ENCODE measurements at places on chromosomes 7 and 10.

DNA sequence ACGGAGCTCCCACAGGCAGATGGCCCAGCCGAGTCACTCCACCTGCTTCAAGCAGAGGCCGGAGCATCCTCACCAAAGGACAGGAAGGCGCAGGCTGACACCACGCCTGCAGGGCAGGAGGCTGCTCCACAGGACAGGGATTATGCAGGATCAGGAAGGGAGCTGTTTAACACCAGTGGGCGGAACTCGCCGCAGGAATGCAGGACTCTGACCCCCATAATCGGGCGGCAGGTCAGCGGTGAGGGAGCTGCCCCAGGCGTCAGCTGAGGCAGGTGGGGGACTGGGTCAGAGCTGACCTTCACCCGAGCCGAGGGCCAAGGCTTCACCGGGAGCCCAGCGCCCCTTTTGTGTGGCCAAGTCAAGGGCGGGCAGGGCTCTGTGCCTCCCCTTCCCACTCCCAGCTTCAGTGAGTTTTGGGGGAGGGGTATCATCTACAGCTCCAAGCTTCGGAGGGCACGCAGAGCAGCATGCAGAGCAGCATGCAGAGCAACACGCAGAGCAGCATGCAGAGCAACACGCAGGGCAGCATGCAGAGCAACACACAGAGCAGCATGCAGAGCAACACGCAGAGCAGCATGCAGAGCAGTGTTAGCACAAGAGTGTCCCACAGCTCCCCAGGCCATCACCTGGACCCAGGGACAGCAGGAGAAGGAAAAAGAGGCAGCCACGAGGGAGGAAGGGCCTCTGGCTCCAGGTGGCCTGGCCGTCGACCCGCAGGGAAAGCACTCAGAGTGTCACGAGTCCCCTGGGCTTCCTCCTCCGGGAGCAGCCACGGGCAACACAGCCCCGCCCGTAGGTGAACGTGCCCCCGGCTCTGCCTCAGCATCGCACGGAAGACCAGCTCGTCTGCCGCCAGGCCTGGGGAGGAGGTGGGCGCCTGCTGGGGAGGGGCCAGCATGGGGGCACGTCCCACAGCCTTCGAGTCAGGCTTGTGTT, 151.7 kb upstream of the PPP2R2D start:
- DNase-seq = no peak

DNA sequence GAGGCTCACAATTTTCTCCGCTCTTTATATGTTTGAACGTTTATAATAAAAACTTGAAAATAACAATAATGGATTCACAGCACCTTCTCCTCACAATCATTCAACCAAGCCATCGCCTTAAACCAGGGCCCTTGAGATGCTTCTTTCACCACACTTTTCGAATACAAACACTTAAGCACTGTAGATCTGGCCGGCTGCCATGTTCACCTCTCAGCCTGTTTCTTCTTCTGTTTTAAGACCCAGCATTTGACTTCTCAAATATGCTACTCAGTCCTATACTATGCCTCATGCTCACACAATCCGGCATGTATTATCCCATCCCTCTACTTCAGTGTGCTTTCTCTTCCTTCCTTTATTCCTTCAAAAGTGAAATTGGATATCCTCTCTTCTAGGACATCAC, 280.6 kb downstream of the TFEC start:
- no peak for DNase-seq

GRCh38 chr10:70317272-70317942, 33.6 kb upstream of the NPFFR1 start:
- DNase-seq = no peak

GRCh38 chr10:117804470-117805011, 242.2 kb downstream of the RAB11FIP2 start:
- peak; percentile 37 for DNase-seq

- DNase-seq = no peak
Observed at GRCh38 chr10:103463499-103463898, 4.8 kb upstream of the CALHM1 start.

DNA sequence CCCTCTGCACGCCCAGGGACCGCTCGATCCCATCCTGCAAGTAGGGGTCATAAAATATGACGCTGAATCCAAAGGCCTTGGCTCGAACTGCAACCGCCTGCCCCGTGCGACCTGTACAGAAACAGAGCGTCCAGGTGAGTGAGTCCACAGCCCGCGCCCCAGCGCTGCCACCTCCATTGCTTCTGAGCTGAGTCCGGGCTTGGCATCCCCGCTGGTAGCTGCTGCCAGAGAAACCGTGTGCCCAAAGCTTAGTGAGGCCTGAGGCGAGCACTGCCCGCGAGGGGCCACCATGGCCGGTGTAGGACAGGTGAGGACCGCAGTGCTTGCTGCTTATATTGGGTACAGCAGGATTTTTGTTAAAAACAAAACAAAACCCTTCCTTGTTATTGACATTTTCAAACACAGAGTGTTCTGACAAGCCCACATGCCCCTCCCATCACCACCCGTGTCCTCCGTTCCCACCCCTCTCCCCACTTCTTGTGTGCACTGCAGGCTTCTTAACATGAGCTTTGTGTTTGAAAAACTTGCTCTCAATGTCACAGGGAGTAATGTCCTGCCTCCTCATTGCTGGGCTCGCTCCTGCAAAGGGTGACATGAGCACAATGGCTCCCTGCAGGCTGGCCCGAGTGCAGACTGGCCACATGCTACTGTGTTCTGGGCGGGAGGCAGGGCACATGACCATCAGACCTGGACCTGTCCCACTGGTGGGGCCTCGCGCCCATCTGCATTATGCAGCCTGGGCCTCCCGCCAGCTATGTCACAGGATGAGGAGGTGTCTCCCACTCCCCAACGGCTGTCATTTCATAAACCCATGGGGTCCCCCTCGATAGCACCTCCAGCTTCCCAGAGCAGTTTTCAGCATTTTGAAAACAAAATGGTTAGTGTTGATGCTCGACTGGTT, 52.9 kb downstream of the ZRANB1 start:
- no peak for DNase-seq

GRCh38 chr10:88828310-88828709, 23.3 kb downstream of the ANKRD22 start:
- DNase-seq = no peak

DNA sequence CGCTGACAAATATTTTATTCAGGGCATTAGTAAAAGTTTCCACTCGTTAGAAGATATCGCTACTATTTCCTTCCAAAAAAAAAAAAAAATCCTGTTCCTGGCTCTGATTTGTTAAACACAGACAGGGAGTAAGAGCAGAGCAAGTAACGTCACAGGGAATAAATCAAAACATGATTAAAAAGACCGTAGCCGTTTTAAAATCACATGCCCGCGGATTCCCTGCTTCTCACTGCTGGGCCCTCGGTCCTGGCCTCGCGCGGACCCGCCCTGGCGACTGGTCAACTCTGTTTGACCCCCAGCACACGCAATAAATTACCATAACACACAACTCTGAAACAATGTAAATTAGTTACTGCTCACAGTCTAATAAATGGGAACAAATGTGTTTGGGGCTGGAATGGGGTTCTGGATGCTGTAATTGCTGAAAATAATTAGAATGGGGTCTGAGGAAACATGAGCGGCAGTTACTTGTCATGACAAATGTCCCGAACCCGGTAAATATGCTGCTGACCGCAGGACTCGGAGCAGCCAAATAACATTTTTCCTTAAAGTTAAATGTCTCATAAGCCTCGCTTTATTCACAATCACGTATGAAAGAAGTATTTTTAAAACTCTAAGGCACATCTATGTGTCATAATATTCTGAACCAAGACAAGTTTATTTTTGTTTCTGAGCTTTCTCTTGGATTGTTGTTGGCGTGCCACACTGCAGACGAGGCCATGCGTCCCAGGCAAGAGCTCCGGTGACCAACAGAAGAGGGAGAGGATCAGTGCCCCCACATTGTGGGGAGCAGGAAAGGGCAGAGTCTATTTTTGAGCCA, 17.9 kb downstream of the EBF3 start:
- DNase-seq = no peak

- DNase-seq = no peak
Observed at GRCh38 chr10:86599729-86600128, 54.6 kb upstream of the OPN4 start.

DNA sequence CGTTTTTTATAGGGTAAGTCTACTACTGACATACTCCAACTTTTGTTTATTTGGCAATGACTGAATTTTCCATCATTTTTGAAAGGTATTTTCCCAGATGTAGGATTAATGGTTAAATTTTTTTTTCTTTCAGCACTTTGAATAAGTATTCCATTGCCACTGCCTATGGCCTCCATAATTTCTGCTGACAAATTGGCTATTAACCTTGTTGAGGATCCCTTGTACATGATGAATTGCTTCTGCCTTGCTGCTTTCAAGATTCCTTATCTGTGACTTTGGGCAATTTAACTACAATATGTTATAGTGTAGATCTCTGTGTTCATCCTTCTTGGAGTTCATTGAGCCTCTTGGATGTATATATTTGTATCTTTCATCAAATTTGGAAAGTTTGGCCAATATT, 21.6 kb upstream of the VWDE start:
- DNase-seq = no peak

- DNase-seq = no peak
Observed at GRCh38 chr7:131893631-131894340, 337.4 kb upstream of the PODXL start.

DNA sequence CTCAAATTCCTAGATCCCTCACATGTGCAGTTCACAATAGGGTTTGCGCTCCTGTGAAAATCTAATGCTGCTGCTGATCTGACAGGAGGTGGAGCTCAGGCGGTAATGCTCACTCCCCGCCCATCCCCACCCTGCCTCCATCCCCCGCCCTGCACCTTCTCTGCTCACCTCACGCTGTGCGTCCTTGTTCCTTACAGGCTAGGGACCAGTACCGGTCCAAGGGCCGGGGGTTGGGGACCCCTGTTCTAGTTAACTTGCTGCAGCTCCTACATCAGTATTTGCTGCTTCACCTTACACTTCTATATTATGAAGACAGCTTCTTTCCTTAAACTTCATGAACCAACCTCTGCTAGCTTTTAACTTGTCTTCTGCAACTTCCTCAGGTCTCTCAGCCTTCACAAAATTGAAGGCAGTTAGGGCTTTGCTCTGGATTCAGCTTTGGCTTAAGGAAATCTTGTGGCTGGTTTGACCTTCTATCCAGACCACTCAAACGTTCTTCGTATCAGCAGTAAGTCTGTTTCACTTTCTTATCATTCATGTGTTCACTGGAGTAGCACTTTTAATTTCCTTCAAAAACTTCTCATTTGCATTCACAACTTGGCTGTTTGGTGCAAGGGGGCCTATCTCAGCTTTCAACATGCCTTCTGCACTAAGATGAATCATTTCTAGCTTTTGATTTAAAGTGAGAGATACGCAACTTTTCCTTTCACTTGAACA, 1.7 kb upstream of the TNKS2 start:
- DNase-seq = peak; percentile 12

DNA sequence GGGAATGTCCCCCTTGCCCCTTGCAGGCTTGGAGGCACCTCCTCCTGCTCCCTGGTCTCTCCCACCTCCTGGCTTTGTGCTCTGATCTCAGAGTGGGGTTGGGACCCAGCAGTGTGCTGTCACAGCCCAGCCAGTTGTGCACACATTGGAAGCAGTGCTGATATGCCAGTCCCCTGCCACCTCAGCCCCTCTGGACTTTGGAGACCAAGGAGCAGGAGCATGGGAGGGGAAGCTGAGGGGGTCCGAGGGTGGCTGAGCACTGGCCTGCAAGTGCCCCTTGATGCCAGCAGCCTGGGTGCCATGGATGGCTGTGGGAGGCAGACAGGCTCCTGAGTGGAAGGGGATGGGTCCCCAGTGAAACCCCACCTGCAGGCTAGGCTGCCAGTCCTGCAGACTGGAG, 235.4 kb downstream of the ZNF716 start:
- no peak for DNase-seq

- DNase-seq = peak; percentile 67
Observed at GRCh38 chr10:124087672-124088634, 5.4 kb downstream of the CHST15 start.

GRCh38 chr7:7970531-7971307, 2.1 kb downstream of the GLCCI1 start:
- peak; percentile 4 for DNase-seq

DNA sequence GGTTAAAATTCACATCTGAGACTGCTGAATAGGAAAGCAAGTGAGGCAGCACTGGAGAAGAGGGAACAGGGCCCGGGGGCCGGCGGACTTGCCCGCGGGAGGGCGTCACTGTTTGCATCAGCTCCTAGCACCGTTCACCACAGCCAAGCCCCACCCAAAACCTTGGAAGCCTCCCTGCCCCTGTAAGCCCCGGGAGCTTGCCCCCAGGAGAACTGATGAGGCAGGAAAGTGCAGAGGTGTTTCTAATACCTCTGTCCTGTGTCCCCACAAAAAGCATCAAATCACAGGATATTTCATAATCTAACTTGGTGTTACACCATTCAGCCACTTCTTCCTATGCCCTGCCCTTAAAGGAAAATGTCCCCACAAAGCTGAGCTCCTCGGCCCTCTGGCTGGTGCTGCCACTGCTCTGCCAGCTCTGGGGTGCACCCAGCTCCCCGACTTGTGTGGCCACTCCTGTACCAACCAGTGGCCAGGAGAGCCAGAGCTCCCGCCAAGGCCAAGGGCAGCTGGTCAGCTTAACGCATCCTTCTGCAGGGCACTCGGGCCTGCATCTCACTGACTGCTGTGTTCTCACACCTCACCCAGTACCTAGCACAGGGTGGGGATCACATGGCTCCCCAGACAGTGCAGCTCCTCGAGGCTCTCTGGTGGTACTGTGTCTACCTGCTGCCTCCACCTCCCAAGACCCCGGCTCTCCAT, 47.3 kb upstream of the CNPY1 start:
- no peak for DNase-seq

DNA sequence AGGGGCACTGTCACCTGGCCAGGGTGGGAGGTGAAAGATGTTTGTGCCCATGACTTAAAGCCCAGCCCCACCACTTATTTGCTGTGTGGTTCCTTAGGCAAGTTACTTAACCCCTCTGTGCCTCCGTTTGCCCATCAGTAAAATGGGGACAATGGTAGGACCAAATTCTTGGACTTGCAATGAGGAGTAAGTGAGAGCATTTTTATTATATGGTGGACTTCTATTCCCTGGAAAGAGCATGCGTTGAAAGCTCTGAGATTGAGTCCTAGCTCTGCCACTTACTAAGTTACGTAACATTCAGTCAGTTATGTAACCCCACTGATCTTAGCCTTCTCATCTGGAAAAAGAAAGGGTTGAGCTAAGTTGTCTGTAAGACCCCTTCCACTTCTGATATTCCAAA, 18.8 kb downstream of the VSIR start:
- DNase-seq = no peak

DNA sequence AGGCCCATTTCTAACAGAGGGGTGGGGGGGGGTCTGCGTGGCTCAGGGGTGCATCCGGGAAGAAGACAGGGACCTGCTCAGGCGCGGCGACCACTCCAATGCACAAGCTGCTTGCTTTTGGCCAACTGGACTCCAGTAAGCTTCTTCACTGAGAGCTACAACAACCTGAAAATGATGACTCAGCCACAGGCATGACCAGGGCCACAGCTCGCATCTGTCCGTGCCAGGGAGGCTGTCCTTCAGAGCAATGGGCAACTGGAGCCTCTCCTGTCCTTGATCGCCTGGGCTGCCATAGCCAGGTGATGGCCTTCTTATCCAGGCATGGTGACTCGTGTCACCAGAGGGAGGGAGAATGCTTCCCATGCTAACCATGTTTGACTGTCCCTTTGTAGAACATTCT, 81.6 kb upstream of the RNF32 start:
- DNase-seq = no peak

All from occipital lobe (tissue), 3 donors.